ENCODE measurements at places on chromosomes 7 and 10.

- no peak for DNase-seq
Measured at GRCh38 chr7:117009705-117010361, 56.5 kb downstream of the ST7 start.

DNA sequence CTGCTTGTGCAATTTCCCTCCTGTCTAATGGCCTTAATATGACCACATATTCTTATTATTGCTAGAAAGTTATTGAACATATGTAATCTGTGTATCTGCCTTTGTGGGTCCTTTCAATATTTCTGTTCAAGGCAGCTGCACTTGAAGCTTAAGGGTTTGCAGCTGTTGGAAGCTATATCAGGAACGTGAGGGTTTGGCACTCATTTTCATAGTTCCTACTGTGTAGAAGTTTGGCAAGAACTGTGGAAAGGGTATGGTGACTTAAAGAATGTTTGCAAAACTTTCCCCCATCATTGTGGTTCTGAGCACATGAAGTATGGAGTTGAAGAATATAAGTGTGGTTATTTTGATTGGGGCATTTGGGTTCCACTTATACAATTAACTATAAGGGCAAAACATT, 144.7 kb upstream of the SEMA3A start:
- DNase-seq = peak; percentile 59

- DNase-seq = no peak
Measured at GRCh38 chr10:2592360-2593160, 474.8 kb upstream of the PFKP start.

- no peak for DNase-seq
Measured at GRCh38 chr7:140201393-140201792, 24.6 kb upstream of the KDM7A start.

GRCh38 chr10:124911124-124912067, 30.5 kb upstream of the ZRANB1 start:
- no peak for DNase-seq

- DNase-seq = no peak
Measured at GRCh38 chr7:41147606-41148485, 555.0 kb downstream of the INHBA start.

DNA sequence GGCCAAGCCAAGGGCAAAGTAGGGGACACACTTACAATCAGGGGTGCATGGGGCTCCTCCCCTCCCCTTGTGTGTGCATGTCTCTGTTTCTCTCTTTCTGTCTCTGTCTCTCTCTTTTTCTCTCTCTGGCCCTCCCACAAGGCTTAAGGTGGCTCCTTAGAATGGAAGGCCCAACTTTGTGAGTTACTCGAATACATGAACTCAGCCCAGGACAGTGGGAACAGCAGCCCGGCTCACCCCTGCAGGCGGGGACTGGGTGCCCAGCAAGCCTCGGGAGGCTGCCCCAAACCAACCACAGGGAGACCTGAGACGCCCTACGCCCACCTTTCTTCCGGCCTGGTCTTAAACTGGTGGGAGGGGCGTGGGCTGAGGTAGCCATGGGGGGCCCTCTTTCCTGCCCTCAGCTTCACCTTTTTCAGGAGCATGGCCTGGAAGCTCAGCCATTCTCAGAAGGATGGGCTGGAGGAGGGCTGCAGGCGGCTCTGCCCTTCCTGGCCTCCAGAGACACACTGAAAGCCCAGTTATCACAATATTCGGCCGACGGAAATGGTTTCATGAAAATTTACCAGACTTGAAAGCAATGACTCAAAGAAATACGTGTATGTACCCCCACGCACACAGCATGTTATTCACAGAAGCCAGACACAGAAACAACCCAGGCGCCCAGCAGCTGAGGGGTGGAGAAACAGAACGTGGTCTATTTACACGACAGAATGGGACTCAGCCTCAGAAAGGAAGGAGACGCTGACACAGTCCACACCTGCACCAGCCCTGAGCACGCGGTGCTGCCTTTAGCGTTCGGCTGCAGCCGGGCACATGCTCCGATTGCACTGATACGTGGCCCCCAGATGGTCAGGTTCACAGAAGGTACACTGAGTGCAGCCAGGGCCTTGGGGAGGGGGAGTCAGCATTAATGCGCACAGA, 229.5 kb downstream of the PTPRN2 start:
- DNase-seq = peak; percentile 4

- no peak for DNase-seq
Measured at GRCh38 chr10:76229341-76229740, 797.9 kb downstream of the LRMDA start.

GRCh38 chr10:21807180-21807579, 196.3 kb downstream of the DNAJC1 start:
- no peak for DNase-seq

DNA sequence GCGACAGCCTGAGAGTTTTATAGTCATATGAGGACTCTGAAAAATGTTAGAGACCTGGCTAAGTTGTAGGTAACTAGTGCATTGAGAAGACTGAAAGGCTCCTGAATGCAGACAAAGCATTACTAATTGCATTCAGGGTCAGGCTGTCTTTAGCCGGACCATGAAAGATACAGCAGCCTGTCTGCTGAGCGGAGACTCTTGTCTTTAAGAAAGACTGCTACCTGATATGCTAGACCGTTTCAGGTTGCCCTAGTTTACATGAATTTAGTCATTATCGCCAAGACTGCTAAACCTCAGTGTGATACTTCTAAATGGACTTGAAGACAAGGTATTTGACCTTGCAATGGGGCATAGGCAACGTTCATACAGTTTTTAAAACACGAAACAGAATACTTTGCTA, 81.2 kb downstream of the BMPR1A start:
- DNase-seq = no peak

DNA sequence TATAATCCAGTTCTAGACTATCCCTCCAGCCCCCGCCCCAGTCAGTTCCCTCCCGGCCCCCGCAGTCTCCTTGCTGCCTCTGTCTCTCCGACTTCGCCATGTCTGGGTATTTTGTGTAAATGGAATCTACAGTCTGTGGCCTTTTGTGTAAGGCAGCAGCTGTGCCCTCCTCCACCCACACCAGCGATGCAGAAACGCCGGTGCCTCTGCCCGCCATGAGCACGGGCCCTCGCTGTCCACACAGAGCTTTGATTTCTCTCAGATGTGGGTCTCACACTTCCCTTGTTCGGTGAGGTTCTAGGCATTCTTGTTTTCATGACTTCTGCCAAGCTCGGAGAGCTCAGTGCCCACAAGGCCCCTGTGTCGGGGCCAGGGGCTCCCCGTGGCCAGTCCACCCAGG, 37.8 kb downstream of the NKX6-2 start:
- no peak for DNase-seq

- no peak for DNase-seq
Measured at GRCh38 chr7:74231232-74231590, 21.4 kb downstream of the LAT2 start.

DNA sequence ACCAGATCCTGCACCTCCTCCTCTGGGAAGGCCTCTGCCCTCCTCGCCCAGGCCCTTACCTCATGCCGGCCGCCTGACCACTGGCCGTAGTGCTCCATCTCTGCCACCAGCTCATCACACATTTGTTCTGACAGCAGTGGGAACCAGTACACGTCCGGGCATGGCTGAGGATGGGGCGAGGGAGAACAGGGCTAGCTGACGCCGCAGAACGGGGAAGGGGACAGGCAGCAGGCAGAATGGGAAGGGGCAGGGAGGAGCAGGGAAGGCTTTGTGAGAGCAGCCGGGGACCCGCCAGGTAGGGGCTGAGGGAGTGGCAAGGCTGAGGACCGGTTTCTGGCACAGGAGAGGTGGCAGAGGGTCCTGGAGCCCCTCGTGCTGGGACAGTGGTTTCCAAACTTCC, 8.0 kb upstream of the MOGAT3 start:
- no peak for DNase-seq

- DNase-seq = no peak
Measured at GRCh38 chr10:113104047-113104446, 154.0 kb downstream of the TCF7L2 start.

GRCh38 chr7:117896339-117896738, 23.1 kb upstream of the CTTNBP2 start:
- no peak for DNase-seq

GRCh38 chr10:124524991-124525653, 63.5 kb downstream of the LHPP start:
- DNase-seq = no peak

GRCh38 chr10:80290474-80291220, 1.2 kb upstream of the MAT1A start:
- no peak for DNase-seq

DNA sequence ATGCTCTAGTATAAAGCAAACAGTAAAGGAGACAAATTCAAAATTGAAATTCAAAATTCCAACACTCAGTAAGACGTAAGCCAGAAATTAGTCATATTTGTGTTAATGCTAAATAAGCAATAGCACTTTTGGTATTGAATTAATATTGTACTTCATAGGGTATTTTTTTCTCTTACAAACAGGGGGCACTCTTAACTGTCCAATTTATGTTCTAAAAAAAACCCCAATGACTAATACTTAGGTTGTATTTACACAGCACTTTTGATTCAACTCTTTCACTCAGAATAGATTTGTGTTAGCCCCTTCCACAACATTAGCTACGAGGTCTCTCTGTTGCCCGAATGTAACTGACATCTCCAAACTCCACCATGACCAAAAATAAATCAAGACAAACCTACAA, 284.9 kb upstream of the COBL start:
- no peak for DNase-seq

DNA sequence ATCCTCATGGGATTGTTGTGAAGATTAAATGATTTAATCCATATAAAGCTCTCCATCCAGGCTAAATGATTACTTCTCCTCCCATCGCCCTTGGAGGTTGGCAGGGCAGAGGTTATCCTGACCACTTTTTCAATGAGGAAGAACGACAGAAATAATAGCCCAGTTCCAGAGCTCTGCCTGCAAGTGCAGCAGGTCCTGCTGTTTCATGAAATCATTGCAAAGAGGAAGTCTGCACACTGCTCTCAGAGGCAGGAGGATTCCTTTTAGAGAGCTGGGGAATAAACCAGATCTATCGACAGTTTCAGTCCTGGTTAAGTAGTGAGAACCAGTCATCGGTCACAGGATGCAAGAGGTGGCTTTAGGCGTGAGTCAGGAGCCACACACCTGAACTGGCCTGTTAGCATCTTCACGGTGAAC, 25.0 kb upstream of the CDH23 start:
- no peak for DNase-seq

DNA sequence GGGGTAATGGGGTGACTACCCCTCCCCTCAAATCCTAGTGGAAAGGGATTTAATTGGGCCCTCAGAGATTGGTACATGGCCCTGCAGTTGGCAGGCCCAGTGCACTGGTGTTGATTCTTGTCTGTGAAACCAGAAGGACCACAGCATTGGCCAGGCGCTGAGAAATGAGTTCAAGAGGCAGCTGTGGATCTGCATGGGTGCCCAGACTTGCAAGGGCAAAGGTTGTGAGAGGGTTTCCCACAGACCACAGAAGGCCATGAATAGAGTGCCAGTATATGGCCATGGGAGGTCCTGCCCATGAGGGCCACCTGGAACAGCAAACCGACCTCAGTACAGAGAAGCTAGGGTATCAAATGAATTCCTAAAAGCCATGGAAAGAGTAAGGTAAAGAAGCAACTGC, 32.9 kb downstream of the TMEM168 start:
- DNase-seq = no peak

GRCh38 chr10:110701617-110701971, 57.5 kb downstream of the RBM20 start:
- DNase-seq = no peak

GRCh38 chr10:73017955-73018480, 63.4 kb upstream of the PLA2G12B start:
- peak; percentile 42 for DNase-seq

DNA sequence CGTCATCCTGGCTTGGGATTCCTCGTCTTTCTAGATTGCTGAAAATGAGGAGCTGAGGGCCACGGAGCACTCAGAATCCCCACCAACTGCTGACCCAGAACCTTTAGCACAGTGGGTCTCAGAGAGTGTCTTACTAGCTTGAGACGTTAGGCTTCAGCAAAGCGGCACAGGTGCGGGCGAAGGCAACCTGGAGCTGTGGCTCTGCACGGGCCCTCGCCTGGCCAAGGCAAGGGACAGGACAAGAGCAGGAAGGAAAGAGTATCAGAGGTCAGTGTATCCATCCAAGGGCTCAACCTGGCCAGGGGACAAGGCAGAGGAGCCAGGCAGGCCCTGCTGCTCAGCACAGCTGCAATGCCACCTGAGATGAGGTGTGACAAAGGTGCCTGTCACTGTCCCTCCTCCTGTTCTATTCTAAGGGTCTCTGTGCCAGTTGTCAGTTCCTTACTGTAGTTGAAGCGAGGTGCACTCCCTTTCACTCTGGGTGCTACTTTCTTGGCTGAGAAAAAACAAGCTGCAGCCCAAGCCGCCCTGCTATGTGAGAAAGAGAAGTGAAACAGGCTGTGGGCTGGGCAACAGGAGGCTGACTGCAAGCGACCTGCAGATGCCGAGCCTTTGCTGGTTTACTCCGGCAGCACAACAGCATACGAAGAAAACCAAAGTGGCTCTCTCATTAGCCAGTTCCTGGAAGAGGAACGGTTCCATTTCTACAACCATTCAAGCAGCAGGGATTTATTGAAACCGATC, 33.3 kb upstream of the KDM7A start:
- peak; percentile 46 for DNase-seq

DNA sequence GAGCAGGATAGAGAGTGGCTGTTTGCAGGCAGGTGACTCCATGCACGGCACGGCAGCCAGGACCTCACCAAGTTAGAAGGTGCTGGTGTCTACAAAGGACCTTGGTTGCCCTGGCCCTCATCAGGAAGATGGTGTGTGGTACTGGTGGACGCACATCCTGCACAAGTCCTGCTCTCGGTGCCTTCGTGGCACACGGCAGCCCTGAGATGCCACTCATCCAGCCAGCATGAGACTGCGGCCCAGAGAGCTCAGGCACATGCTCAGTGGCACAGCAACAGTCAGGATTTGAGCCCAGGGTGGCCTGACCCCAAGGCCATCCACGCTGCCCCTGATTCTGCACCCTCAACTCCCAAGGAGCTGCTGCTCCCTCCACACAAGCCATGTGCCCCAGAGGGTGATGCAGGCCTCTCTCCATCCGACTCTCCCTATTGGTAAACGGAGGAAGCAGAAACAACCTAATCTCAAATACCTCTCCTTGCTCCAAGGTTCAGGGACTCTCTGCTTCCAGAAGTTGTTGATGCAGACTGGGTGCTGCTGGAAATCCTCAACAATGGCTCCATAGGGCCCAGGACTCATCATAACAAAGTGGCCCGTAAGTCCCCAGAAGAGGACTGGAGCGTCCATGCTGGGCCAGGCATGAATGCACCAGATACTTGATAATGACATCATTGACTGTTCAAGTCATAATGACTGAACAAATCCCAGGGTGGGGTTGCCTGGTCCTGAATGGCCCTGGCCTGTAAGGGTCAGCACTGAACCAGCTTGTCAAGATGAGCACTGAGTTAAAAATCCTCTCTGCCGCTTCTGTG, 93.6 kb downstream of the ARHGAP22 start:
- DNase-seq = no peak

- no peak for DNase-seq
Measured at GRCh38 chr10:72069751-72070526, 18.4 kb downstream of the SPOCK2 start.

- peak; percentile 31 for DNase-seq
Measured at GRCh38 chr10:49359349-49360270, 36.3 kb downstream of the DRGX start.

Measured in femur (tissue), 1 donor.